Activated CD4-positive, alpha-beta T cell treated with anti-CD3 and anti-CD28 coated beads, Interleukin-2, amount 50 U/mL, for 16 hours (primary cell): ENCODE measurements at places on chromosomes 3 and 15.
A peak's percentile ranks its signal among the peaks of the same experiment; 100 is the strongest.

DNA sequence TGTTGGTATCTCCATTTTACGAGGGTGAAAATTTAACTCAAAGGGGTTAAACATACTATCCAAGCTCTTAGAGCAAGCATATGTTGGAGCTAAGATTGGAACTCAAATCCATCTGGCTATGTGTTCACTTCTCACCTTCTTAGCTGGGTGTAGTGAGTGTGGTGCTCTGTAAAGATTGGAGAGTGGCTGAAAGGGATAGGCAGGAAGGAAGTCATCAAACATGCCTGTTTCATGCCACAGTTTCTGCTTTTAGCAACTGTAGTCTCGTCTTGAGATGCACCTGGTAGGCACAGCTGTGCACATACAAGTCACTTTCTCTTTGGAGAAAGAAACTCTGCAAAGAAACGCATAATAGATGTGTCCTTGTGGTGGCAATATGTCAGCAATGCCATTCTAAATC, 189.1 kb upstream of the MDFIC2 start:
- no peak for DNase-seq

DNA sequence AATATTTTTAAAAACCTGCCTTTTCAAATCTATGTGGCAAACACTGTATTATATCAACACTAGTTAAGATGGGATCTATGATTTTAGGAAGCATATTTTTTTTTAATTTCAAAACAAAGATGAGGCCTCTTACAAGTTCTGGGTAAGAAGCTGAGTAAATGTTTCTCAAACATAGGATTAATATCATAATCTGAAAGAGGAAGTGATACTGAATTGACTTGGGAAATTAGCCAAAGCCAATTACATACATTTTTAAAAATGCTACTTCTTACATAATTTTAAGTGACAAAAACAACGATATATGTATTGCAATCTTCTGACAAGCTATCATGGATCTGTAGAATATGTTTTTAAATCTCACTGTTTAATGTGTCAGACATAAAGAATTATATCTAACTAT, 135.1 kb upstream of the UBP1 start:
- DNase-seq = no peak

DNA sequence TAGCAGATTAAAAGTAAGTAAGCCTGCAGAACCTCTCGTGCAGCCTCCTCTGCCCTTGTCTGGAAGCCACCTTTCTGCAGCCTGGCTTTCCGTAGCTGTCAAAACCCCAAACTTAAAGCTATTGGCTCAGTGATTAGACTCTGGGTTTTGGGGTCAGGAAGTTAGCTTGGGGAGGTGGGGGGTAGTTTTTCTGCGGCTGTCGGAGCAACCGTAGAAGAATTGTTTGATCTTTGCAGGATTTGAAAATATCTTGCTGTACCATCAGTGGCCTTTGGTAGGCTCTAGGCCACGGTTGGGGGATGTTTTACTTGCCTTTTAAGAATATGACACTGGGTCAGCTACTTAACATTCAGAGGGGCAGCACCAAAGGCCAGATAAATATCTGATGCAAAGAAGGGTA, 88.4 kb upstream of the RASGRP1 start:
- DNase-seq = peak; percentile 84

DNA sequence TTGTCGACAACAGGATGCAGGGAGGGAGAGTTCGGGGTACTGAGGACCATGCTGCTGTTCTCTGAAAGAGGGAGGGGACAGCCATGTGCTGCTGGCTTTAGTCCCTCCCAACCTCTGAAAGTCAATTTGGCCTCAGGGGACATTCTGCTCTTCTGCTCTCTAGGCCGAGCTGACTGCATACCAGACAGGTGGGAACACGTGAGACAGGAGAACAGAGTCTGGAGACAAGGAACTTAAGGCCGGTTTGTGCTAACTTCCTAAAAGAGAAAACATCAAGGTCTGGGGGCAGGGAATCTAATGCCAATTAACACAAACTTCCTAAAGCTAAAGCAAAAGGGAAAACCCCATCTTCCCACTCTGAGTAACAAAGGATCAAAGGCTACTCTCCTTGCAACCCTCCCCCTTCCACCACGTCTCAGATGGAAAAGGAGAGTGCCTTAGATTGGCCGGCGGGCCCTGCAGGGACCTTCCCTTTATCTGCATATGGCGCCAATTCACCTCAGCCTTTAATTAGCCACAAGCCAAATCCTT, 41.0 kb downstream of the SLCO2A1 start:
- no peak for DNase-seq

GRCh38 chr15:84681831-84682230, 23.8 kb upstream of the NMB start:
- peak; percentile 59 for DNase-seq

GRCh38 chr15:70054884-70055387, 42.8 kb downstream of the TLE3 start:
- no peak for DNase-seq

DNA sequence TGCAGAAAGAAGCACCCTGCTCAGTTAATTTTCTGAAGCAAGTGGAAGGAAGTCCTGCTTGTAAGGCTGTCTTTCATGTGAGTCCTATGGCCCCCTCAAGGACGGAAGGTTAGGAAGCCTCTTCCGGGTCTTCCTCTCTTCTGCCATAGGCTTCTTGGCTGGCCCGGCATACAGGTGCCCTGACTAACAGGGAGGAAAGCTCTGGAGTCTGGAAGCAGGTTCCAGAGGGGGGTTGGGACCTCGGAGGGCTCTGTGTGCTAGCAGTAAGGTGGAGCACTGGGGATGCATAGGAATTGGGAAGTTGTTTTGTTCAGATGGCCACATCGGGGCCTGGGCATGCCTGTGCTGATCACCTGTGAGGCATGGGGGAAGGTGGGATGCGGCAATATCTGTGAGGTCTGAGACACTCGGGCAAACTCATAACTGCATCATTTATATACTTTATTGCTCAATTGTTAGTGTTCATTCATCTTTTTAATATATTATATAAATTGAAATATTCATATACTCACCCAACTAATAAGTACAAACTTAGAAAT, 49.6 kb downstream of the TRAK1 start:
- no peak for DNase-seq

DNA sequence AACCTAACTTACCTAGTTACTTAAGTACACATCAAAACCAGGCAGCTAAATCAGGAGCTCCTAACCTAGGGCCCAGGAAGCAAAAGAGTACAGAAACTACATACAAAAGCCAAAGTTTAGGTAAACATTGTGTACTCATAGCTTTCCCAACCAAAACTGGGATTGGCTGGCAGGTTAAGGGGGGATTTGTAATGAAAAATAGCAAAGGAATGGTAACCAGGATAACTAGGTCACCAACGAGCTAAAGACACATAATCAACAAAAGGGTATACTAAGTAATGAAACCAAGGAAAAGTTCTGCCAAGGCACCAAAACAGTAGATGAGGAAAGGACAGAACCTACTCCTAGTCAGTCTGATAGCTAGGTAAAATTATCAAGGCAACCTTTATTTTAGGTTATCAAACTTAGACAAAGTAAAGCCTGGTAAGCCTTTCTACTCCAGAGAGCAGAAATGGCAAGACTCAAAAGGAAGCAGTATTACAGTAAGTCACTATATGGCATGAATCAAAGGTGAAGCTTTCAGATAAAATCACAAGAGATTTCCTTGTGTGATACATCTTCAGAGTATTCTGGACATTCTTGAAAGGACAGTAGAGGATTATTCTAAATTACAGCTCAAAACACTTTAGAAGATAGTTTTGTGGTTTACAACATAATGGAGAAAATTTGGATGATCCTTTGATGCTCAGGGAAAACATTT, 10.2 kb downstream of the TRA2B start:
- DNase-seq = no peak

DNA sequence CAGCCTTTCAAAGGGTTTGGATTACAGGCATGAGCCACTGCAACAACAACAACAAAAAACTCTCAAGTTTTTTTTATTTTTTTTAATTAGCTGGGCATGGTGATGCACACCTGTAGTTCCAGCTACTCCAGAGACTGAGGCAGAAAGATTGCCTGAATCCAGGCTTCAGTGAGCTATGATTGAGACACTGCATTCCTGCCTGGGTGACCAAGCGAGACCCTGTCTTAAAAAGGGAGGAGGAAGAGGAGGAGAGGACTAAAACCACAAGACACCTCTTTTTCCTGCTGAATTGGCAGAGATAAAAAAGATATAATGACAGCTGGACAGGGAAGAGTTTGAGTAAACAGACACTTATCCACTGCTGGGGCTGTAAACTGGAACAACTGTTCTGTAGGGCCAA, 22.7 kb upstream of the CHRNB4 start:
- DNase-seq = no peak

DNA sequence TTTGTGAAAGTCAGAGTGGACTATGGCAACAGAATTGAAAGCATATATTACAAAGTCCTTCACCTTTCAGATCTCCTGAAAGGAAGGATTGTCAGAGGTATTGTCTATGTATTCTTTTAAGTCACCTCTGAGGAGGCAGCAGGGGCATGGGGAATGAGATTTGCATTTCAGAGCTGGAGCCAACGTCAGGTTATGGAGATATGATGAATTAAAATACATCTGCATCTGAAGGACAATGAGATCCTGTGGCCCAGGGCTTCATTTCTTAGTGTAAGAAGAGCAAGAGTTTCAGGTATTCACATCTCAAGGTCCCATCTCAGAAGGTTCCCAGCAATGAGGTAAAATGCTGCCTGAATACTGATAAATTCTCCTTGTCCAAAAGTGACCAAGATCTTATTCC, 695.8 kb downstream of the TUSC7 start:
- DNase-seq = no peak

- peak; percentile 96 for DNase-seq
These were observed 11.9 kb downstream of the RASA2 start for GRCh38 chr3:141498598-141499223.

DNA sequence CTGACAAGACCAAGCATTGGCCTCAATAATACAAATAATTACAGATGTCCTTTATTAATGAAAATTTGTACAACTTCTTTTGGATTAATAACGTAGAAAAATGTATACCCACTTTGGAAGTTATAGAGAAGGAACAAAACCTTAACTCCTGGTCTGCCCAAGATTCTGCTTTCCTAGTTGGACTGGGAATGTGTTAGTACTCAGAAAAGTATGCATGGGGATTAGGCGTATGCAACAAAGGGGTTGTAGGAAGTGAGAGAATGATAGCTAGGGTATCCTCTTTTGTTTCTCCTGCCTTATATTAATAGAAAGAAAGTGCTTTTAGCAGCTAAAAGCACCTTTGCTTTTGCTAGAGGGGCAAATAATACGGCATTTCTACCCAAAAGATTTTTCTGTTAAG, 116.2 kb upstream of the LRRFIP2 start:
- no peak for DNase-seq

DNA sequence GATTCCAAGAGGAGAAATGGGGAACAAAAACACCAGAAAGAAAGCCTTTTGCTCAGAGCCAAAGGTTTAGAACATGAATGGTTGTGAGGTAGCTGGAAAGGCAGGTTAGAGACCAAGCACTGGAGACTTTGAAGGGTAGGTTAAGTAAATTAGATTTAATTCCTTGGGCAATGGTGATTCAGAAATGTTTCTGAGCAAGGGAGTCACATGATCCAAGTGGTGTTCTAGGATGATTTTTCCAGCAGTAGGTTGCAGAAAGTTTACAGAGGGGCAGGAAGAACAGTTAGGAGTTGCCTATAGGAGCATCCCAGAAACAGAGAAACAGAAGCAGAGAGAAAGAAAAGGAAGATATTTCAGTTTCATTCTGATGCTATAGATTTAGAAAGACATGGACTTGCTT, 139.8 kb downstream of the WDR76 start:
- DNase-seq = no peak

DNA sequence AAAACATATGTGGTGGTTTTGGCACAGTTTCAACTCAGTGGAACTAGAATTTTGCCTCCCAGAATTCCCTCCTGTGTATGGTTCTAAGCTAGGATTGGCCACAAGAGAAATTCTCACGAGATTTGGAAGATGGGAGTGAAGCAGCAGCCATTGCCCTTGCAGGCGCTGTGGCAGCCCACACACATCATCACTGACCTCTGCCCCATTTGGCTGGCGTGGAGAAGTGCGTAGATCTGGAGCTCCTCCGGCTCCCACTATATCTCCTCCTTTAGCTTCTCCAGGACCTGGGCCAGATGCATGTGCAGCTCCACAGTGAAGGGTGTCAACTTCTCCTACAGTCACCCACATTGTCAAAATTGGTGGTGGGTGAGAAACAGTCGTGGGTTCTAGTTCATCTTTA, 199.6 kb downstream of the EFHB start:
- DNase-seq = no peak

DNA sequence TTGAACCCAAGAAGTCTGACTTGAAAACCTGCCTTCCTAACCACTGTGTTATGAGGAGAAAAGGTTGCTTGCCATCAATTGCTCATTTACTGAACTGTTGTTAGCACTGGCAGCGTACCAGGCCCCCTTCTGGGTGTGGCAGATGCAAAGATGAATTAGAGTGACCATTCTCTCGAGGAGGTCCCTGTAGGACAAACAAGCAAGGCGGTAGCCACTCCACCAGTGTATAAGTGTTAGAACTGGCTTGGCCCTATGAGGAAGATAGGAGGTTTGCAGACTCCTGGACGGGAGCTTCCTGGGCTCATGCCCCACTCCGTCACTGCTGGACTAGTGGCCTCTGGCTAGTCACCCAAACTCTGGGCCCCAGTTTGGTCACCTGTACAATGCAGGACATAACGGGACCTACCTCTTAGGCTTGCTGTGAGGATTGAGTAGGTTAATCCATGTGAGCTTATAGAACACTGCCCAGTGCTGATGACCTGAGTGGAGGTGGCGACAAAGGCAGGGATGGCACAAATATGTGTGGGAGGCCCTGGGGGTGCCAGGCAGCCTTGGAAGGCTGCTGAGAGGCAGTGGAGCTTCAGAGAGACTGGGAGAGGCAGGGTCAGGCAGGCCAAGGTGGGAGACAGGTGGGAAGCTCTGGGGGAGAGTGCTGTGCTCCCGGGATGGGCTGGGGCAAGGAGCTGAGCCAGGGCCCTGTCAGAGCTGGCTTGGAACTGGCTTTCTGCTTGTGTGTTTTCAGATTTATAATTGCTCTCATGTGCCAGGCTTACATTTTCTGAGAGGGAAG, 145.9 kb downstream of the DNAJB8 start:
- DNase-seq = no peak

DNA sequence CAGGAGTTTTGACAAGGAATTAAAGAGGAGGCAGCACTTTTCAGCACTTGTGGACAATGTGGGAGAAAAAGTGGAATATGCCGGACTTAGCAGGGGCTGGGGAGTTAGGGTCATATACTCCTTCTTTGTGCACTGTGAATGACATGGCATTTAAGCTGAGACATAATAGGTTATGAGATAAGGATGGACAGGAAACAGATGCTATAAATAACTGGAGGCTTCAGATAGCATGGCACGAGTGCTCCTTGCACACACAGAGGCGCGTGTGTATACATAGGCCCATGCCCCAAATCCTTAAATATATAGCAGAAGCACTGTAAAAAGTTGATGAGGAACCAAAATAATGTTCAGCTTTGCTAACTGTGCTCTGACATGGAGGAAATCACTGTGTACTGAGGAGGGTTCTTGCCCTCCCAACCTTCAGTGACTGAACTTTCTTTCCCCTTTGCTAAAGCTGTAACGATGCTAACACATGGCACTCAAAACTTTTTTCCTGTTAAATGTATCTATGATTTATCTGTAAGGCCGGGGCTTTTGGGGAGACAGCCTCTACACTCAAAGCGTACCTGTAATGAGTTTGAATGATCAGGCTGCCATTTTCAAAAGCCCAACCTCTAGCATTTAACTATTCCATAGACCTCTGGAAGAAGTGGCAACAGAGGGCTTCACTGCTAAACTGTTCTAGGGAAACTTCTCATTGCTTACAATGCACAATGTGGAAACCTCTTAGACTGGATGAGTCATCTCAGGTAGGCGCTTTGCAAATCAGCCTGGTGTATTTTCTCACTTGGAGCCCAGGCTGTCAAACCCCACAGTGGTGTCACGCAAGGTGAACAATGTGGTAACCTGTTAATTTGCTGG, 784.6 kb downstream of the NR2F2 start:
- no peak for DNase-seq
